ENCODE measurements at places on chromosomes 4 and X.

GRCh38 chrX:103729015-103729414 is 18.3 kb downstream of the TMEM31 start:
- no peak for DNase-seq

DNA sequence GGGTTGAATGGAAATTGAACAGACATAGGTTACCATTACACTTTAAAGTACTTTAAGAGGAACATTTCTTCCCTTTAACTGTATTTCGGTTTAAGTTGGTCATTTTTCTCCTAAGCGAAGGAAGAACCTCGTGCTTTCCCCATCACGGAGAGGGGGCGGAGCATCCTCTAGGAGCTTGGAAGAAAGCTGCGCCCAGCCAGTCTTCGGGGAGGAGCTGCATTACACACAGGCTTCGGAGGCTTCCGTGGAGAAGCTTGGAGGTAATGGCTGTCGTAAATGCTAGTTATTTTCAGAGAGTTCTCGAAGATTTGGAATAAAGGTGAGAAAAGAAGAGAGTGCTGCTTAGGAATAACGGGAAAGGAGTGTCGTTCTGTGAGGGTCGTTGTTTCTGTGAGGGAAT is at the start of gene PWWP3B:
Gene PWWP3B (plus strand): TSS at position 199 of the 400 bp plus-strand sequence. CDS start 37,128 bp downstream, outside the sequence.
- DNase-seq, result peak; percentile 13

DNA sequence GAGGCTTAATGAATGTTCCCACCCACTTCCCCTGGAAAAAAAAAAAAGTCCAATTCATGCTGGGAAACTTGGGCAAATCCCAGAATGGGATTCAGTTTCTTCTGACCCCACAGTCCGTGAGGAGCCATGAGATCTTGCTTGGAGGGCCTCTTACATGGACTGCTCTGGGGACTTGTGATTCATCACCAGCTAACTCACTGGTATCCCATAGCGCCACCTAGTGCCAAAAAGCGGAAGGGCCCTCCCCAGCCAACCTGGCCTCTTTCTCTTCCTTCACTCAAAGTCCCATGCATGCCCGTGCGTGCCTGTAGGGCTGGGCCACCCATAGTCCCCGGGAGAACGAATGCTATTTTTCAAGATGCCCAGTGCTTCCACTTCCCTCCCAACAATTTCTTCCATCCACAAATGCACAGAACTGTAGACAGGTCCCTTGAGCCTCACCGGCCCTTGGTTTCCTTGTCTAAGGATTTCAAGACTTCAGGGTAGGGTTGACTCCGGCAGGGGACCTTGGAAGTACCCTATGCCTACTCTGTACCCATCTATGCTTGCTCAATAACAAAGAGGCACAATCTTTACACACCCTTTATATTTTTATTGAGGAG is 5.1 kb downstream of the RTL5 start:
- peak; percentile 78 for DNase-seq

GRCh38 chr4:38565271-38566199 is 98.5 kb upstream of the KLF3 start:
- DNase-seq, result no peak
